ENCODE measurements at places on chromosomes 3 and 15. TPM values are rescaled to one million over a fixed set of nuclear protein-coding genes. Genes with fewer than 3 reads are reported as not detected.

GRCh38 chr3:103614719-103615118 is 1179.9 kb downstream of the ZPLD1 start:
- ATAC-seq, result no peak

PRICKLE2 gene
- 2.1 TPM for total RNA-seq

DNA sequence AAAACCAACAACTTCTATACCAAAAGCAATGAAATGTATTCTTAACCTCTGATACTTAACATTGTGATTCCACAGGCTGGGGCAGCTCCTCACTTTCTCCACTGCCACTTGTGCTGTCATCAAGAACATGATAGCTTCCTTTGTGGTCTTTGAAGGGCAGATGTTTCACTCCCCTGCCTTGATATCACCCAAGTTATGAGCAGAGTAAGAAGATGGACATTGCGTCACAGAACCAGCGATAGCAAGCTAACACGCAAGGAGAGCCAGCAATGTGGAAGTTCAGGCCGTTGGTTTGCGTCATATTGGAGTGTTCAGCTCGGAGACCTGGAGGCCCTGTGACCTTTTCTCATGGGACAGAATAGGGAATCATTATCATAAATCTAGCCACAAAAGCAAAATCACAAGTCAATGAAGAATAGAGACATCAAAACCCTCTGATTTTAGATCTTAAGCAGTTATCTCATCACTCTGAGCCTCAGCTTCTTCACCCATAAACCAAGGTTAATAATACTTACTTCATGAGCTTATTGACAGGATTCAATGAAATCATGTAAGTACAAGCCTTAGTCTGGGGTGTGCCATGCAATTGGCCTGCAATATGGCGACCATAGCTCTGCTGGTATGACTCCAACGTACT is 183.8 kb upstream of the THBS1 start:
- ATAC-seq, result no peak

GRCh38 chr3:11717768-11718636 is 74.3 kb upstream of the VGLL4 start:
- no peak for ATAC-seq

- peak; percentile 57 for ATAC-seq
Observed at GRCh38 chr3:150242220-150242936, 165.7 kb upstream of the TSC22D2 start.

DNA sequence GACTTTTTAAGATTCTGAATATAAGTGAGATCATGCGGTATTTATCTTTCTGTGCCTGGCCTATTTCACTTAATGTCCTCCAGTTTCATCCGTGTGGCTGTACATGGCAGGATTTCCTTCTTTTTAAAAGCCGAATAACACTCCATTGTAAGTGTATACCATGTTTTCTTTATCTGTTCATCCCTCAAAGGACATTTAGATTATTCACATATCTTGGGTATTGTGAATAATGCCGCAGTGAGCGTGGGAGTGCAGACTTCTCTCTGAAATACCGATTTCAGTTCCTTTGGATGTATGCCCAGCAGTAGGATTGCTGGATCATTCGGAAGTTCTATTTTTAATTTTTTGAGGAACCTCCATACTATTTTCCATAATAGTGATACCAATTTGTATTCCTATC is 136.1 kb downstream of the APBA2 start:
- no peak for ATAC-seq

Measured in motor neuron (in vitro differentiated cells).